ENCODE measurements at places on chromosomes 4 and X.

- no peak for DNase-seq
Measured at GRCh38 chr4:181281451-181281850, 961.8 kb upstream of the TENM3 start.

DNA sequence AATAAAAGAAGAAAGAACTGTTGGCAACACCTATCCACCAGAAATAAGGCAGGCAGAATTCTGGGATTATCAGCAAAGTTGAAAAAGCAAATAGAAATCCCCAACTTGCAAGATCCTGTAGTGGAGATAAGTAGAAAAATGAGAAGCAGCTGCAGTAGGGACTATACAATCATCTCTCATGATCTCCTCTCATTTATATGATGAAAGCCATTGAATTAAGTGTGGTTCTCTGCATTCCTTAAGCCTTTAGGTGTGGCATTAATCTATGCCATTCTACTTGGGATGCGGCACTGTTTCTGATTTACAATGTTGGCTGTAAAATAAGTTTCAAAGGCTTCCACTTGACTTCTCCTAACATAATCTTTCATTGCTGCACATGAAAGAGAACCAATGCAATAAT is 869.8 kb downstream of the TRAM1L1 start:
- DNase-seq: no peak

GRCh38 chr4:188661502-188661901 is 522.3 kb downstream of the TRIML1 start:
- no peak for DNase-seq

GRCh38 chr4:54589586-54589985 is 68.2 kb upstream of the KIT start:
- no peak for DNase-seq

DNA sequence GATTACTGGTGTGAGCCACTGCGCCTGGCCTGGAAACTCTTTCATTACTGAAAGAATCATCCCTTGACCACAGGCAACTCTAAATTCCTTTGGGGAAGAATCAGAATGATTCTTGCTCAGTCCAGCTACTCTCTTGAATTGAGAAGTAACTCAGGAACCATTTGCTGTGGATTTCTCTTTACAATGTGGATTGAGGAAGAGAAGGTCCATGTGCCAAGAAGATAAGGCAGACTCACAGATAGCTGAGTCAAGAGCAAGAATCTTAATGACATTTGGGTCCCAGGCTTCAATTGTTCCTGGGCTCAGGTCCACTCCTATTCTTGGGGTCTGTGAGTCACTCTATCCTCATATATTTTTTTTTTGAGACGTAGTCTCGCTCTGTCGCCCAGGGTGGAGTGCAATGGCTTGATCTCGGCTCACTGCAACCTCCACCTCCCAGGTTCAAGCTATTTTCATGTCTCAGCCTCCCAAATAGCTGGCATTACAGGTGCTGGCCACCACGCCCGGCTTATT is 6.2 kb upstream of the MGARP start:
- no peak for DNase-seq

All from activated gamma-delta T cell treated with Interleukin-2 at 50 U/mL for 16 hours (primary cell).